ENCODE measurements at places on chromosomes 6 and 20.

- DNase-seq = no peak
These were observed 98.0 kb downstream of the TTLL2 start for GRCh38 chr6:167422934-167423333.

DNA sequence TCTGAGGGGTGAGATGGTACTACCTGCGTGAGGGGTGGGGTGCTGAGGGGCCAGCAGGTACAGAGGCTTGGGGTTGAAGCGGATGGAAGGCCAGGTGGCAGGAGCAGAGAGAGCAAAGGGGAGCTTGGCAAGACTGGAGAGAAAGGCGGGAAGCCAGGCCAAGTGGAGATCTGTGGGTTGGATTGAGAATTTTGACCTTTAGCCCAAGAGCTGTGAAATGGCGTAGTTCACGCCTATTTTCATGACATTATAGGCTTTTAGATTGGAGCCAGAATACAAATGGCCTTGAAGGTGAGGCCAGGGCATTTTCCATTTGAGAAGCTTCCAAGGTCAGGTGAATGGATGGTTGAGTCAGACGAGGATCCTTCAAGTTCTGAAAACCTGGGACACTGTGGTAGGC lies 2.5 kb downstream of the ATRN start:
- no peak for DNase-seq

- no peak for DNase-seq
These were observed 129.4 kb downstream of the IBTK start for GRCh38 chr6:82118150-82118562.

- no peak for DNase-seq
These were observed 13.6 kb upstream of the C20orf144 start for GRCh38 chr20:33648396-33649004.

DNA sequence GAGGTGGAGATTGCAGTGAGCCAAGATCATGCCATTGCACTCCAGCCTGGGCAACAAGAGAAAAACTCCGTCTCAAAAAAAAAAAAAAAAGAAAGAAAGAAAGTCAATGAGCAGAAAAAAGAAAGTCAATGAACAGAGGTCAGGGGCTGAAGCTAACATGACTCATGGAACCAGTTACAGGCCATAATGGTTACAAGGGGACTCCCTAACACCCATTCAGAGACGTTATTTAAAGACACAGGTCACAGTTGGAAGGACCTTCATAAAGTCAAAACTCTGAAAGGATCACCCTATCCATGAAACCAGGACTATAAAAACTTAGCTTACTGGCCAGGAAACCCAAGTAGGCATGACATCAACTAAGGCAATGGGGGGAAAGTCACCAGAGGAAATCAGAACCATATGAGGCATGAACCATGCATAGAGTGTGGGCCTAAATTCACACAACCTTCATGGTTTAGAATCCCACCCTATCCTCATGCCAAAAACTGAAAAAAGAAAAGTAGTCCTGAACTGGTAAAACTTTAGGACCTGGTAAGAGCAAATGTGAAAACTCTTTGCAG lies 18.2 kb downstream of the FBXL4 start:
- no peak for DNase-seq

GRCh38 chr20:1737134-1737533 lies 79.6 kb upstream of the SIRPG start:
- no peak for DNase-seq

Measured in GM23338 (cell line).